Psoas muscle (tissue), 8 donors: ENCODE measurements at places on chromosomes 2 and 18. TPM values are rescaled to one million over a fixed set of nuclear protein-coding genes. Genes with fewer than 3 reads are reported as not detected.

GRCh38 chr2:234331566-234331965 is 165.3 kb downstream of the ARL4C start:
- no peak for DNase-seq
- H3K4me3 ChIP-seq, result no peak overlapping the region
- no peaks in the 10 kb centered on the region for H3K36me3 ChIP-seq
- no peaks in the 10 kb centered on the region for H3K4me1 ChIP-seq
- H3K27me3 ChIP-seq, result no peaks in the 10 kb centered on the region
- no peak overlapping the region for H3K27ac ChIP-seq

ABCB11 gene
- not detected for total RNA-seq

CFAP65 gene
- not detected for total RNA-seq

GRCh38 chr2:176106581-176107539 is at the start of gene HOXD11:
Gene HOXD11, plus strand, starts transcription at chr2:176107280. Its CDS starts 76 bp downstream, at chr2:176107356.
- H3K4me3 ChIP-seq, result peak within 1 kb of the TSS; percentile 54
- peaks cover 14% of the 10 kb centered on the region for H3K4me1 ChIP-seq
- no peak within 1 kb of the TSS for H3K27ac ChIP-seq
- H3K27me3 ChIP-seq, result peaks cover 62% of the 10 kb centered on the region

DNA sequence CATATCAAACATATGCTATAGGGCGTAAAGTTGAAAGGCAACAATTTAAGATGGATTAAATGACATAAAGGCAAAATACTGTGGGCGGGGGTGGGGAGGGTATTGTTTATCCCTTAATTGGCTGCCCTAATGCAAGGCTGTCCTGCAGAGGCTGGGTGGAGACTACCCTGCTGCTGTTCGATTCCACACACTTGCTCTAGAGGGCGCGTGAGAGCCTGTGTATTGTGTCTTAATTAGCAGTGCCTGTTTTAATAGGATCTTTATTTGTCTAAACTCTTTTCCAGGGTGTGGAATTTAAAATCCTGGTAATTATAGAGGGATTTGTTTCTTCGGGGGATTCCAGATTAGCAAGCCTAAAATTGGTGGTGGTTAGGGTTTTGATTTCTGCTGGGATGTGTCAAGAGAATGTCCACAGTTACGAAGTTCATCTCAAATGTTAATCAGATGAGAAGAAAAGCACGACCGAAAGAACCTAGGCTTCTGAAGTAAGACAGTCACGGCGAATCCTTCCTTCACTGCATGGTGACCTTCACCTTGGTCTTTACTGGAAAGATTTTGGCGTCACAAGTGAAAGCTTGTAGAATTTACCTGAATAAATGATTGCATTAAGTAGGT is 103.5 kb upstream of the MAP3K20 start:
- H3K27ac ChIP-seq, result no peak overlapping the region
- no peaks in the 10 kb centered on the region for H3K27me3 ChIP-seq
- no peak overlapping the region for H3K4me3 ChIP-seq
- H3K36me3 ChIP-seq, result no peaks in the 10 kb centered on the region
- peaks cover 9% of the 10 kb centered on the region for H3K4me1 ChIP-seq

OSR1 gene
- total RNA-seq, result 6.7 TPM

GRCh38 chr2:219638948-219639755 is 11.7 kb downstream of the SLC4A3 start:
- no peaks in the 10 kb centered on the region for H3K27me3 ChIP-seq
- H3K4me3 ChIP-seq, result no peak overlapping the region
- H3K36me3 ChIP-seq, result no peaks in the 10 kb centered on the region
- H3K27ac ChIP-seq, result no peak overlapping the region
- no peak for DNase-seq
- no peaks in the 10 kb centered on the region for H3K4me1 ChIP-seq

DNA sequence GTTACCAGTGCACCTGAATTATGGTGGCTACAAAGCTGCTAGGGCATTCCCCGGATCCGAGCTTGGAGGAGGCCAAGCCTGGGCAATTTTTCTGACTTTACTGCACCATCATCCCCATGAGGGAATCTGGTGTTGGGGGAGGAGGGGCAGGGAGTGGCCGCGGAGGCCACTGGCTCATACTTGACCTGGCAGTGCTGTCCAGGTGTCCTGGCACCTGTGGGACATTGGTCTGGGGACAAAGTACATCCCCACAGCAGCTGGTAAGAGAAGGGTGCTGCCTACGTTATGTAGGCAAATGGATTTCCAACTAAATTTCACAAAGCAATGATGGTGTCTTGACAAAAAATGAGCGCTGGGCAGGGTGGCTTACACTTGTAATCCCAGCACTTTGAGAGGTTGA is 48.3 kb downstream of the KLHL29 start:
- no peak overlapping the region for H3K27ac ChIP-seq
- peaks cover 18% of the 10 kb centered on the region for H3K4me1 ChIP-seq
- H3K27me3 ChIP-seq, result no peaks in the 10 kb centered on the region

GRCh38 chr2:134466141-134466540 is 212.3 kb downstream of the MGAT5 start:
- DNase-seq, result no peak
- no peak overlapping the region for H3K4me3 ChIP-seq
- no peak overlapping the region for H3K27ac ChIP-seq
- no peaks in the 10 kb centered on the region for H3K4me1 ChIP-seq

- peaks cover 42% of the 10 kb centered on the region for H3K4me1 ChIP-seq
- H3K27ac ChIP-seq, result peak overlapping the region; percentile 81
- H3K4me3 ChIP-seq, result peak overlapping the region; percentile 68
Observed at GRCh38 chr2:96528006-96528699, 8.4 kb upstream of the ARID5A start.

- peak; percentile 72 for DNase-seq
- peaks cover 35% of the 10 kb centered on the region for H3K4me1 ChIP-seq
- no peaks in the 10 kb centered on the region for H3K27me3 ChIP-seq
- no peak overlapping the region for H3K4me3 ChIP-seq
Observed at GRCh38 chr2:42071791-42072190, 24.0 kb downstream of the PKDCC start.

- peaks cover 98% of the 10 kb centered on the region for H3K4me1 ChIP-seq
- no peaks in the 10 kb centered on the region for H3K27me3 ChIP-seq
- no peak overlapping the region for H3K4me3 ChIP-seq
- H3K36me3 ChIP-seq, result peaks cover 87% of the 10 kb centered on the region
Observed at GRCh38 chr2:217836901-217837491, 165.8 kb downstream of the TNS1 start.

GRCh38 chr2:113967272-113967671 is 77.4 kb downstream of the ACTR3 start:
- H3K27ac ChIP-seq, result no peak overlapping the region
- peaks cover 9% of the 10 kb centered on the region for H3K4me1 ChIP-seq
- H3K27me3 ChIP-seq, result no peaks in the 10 kb centered on the region

GRCh38 chr2:27263287-27264252 is 723 bp upstream of the SLC30A3 start:
- H3K4me1 ChIP-seq, result peaks cover 28% of the 10 kb centered on the region
- no peak for DNase-seq
- H3K4me3 ChIP-seq, result peak overlapping the region; percentile 71
- H3K27ac ChIP-seq, result no peak overlapping the region

RGPD4 gene
- not detected for total RNA-seq

GRCh38 chr2:182606728-182607681 is 109.1 kb upstream of the DNAJC10 start:
- no peaks in the 10 kb centered on the region for H3K36me3 ChIP-seq
- no peak overlapping the region for H3K4me3 ChIP-seq
- no peaks in the 10 kb centered on the region for H3K4me1 ChIP-seq
- no peaks in the 10 kb centered on the region for H3K27me3 ChIP-seq

DNA sequence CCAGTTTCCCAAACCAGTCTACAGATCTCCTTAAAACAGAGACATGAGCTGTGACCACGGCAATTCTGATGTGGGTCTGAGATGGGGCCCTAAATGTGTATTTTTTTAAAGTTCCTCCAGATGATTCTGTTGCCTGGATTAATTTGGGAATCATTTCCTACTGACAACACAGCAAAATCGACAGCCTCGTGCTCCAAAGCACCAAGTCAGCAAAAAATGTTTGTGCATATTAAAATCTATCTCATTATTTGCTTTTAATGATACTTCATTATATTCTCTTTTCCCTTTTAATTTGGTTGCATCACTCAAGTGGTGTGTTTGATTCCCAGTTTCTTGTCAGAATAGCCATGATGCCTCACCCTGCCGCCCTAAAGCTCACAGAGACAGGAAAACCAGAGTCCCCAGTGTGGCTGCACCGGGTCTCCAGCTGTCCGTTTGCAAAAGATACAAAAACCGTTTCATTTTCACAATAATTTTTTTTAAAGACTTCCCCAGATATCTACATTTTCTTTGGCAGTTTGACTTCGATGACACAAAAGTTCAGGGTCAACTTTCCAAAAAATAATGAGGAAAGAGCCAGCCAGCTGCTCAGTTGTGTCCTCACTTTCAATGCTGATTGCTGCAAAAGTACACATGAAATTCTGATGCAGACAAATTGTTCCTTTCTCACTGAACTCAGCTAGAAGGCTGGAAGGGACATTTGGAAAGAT is 443.2 kb upstream of the ID2 start:
- no peak overlapping the region for H3K4me3 ChIP-seq
- no peaks in the 10 kb centered on the region for H3K27me3 ChIP-seq
- H3K36me3 ChIP-seq, result no peaks in the 10 kb centered on the region
- no peak overlapping the region for H3K27ac ChIP-seq
- peak; percentile 41 for DNase-seq

TWIST2 gene
- 1.2 TPM for total RNA-seq

DNA sequence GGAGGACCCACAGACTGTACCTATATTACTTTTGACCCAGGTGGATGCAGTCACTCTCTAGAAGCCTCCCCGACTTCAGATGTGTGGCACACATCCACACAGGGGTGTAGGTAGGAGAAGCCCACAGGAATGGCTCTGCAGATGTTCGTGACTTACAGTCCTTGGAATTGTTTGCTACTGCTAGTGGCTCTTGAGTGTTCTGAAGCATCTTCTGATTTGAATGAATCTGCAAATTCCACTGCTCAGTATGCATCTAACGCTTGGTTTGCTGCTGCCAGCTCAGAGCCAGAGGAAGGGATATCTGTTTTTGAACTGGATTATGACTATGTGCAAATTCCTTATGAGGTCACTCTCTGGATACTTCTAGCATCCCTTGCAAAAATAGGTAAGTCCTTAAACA is 605 bp downstream of the SLC9A4 start:
- H3K4me1 ChIP-seq, result no peaks in the 10 kb centered on the region
- H3K4me3 ChIP-seq, result no peak overlapping the region
- DNase-seq, result no peak
- H3K27me3 ChIP-seq, result no peaks in the 10 kb centered on the region
- H3K36me3 ChIP-seq, result no peaks in the 10 kb centered on the region
- H3K27ac ChIP-seq, result no peak overlapping the region

PECR gene
- 2.8 TPM for total RNA-seq

- no peak for DNase-seq
- no peaks in the 10 kb centered on the region for H3K27me3 ChIP-seq
- H3K4me1 ChIP-seq, result no peaks in the 10 kb centered on the region
- no peaks in the 10 kb centered on the region for H3K36me3 ChIP-seq
Observed at GRCh38 chr2:152015552-152015951, 83.3 kb downstream of the CACNB4 start.

DNA sequence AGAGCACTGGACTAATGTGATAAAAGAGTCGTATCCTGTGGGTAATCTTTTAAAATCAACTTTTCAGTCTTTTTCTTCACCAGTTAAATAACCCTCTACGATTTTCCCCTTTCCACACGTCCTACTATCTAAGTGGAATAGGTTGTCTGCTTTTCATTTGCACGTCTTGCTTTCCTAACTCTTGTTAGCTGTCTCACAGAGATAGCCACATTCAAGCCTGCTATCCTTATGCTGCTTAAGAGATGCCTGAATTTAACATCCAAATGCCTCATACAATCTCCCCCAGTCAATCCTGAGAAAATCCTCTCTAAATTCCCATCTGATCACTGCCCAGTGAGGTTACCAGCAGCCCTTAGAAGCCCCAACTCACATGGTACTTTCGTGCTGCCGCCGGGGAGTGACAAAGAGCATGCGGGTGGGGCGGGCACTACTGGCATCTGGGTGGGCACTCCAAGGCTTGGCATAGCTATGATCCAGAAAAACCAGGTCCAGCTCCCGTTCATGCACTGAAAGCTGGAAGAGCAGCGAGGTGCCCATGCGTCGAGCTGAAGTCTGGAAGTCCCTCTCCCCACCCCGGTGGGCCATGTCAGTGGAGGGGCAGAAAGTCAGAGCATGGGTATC is 1.5 kb downstream of the KANSL3 start:
- H3K4me1 ChIP-seq, result peaks cover 49% of the 10 kb centered on the region
- H3K4me3 ChIP-seq, result peak overlapping the region; percentile 73

CTNNA2 gene
- not detected for total RNA-seq

- no peaks in the 10 kb centered on the region for H3K4me1 ChIP-seq
- H3K4me3 ChIP-seq, result no peak overlapping the region
- H3K27ac ChIP-seq, result no peak overlapping the region
- no peaks in the 10 kb centered on the region for H3K27me3 ChIP-seq
- no peaks in the 10 kb centered on the region for H3K36me3 ChIP-seq
Observed at GRCh38 chr2:164913640-164914350, 41.5 kb downstream of the SLC38A11 start.

EMILIN1 gene
- 9.7 TPM for total RNA-seq

DNA sequence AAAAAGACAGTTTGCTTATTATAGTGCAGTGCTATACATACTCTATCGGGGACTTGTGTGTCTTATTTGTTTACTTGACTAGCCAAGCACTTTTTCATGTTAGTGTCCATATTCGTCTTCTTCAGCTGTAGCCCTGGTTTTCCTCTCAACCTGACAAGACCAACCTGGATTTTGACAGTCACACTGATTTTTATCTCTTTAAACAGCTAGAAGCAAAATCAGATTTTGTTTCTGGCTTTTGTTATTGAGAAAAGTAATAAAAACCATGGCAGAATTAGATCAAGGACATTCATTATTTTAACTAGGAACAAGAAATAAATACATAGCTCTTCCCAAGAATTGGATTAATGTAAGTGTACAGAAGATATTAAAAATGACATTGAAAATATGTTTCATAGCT is 56.8 kb downstream of the SPATS2L start:
- H3K4me3 ChIP-seq, result no peak overlapping the region
- no peak overlapping the region for H3K27ac ChIP-seq
- no peaks in the 10 kb centered on the region for H3K27me3 ChIP-seq
- DNase-seq, result no peak
- no peaks in the 10 kb centered on the region for H3K36me3 ChIP-seq
- no peaks in the 10 kb centered on the region for H3K4me1 ChIP-seq

GRCh38 chr2:134087371-134087921 is 166.4 kb upstream of the MGAT5 start:
- H3K27ac ChIP-seq, result no peak overlapping the region
- no peak overlapping the region for H3K4me3 ChIP-seq
- H3K4me1 ChIP-seq, result no peaks in the 10 kb centered on the region
